ENCODE measurements at places on chromosomes 12 and 14. TPM values are rescaled to one million over a fixed set of nuclear protein-coding genes. Genes with fewer than 3 reads are reported as not detected.

Gene DBX2
- total RNA-seq, result not detected

GRCh38 chr14:95480109-95480886 is 36.2 kb downstream of the SYNE3 start:
- no peak overlapping the region for H3K27ac ChIP-seq
- H3K4me1 ChIP-seq, result no peaks in the 10 kb centered on the region
- no peaks in the 10 kb centered on the region for H3K36me3 ChIP-seq
- H3K27me3 ChIP-seq, result no peaks in the 10 kb centered on the region
- no peak for DNase-seq

DNA sequence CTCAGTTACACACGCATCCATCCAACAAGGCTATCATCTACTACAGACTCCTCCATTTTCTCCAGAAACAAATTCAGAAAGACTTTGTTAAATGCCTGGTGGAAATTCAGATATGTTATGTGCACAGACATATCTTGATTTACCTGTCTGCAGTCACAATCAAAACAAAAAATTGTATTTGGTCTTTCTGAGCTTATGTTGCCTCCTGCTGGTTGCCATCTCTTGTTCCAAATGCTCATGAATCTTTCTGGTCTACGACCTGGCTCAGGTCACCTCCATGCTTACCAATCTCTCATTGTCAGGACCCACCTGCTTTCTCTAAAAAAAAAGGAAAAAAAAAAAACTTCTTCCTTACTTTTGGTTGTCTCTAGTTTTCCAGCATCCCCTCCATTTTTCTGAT is 169.2 kb upstream of the PLXNC1 start:
- peak; percentile 50 for DNase-seq
- no peaks in the 10 kb centered on the region for H3K4me1 ChIP-seq
- no peak overlapping the region for H3K4me3 ChIP-seq
- no peak overlapping the region for H3K27ac ChIP-seq
- H3K36me3 ChIP-seq, result no peaks in the 10 kb centered on the region
- H3K27me3 ChIP-seq, result no peaks in the 10 kb centered on the region

Gene KRT78
- total RNA-seq, result not detected

DNA sequence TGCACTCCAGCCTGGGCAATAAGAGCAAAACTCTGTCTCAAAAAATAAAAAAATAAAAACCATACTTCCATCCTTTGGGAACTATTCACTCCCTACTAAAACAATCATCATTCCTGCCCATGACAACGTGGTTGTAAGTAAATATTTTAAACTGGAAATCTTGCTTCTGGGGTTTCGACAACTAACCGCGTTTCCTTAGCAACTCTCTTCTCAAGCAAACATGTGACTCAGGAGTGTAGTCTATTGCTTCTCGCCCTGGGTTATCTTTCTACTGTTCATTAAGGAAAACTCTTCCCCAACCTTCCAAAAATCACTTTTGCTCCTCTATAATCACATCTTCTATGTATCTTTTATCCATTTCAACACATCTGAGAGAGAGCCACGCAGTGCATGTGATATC is 21.8 kb downstream of the APPL2 start:
- no peak overlapping the region for H3K27ac ChIP-seq
- peaks cover 3% of the 10 kb centered on the region for H3K36me3 ChIP-seq
- H3K27me3 ChIP-seq, result no peaks in the 10 kb centered on the region
- no peak overlapping the region for H3K4me3 ChIP-seq
- H3K4me1 ChIP-seq, result no peaks in the 10 kb centered on the region

DNA sequence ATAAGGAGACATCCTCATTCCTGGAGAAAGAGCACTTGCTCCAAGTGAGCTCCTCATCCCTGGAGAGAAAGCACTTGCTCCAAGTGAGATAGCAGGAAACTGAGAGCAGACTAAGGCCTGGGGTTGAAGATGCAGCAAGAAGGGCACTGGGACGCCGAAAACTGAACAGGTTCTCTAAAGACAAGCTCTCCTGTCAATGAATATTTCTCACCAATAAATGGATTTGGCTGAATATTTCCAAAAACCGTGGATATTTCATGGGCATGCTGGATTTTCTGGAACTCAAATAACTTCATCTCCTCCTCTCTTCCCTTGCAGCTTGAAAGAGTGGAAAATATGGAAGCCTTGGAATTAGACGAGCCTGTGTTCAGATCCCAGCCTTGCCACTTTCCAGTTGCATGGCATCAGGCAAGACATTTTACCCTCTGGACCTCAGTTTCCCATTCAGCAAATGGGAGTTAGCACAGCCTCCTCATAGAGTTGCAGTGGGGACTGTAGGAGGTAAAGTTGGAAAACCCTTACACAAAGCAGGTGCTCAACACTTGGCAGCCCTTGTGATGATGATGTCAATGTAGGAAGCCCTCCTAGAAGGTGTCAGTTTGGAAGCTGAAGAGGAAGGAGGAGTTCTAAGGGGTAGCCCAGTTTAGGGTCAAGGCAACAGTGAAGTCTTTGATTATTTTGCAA is 4.4 kb upstream of the KRT76 start:
- no peak overlapping the region for H3K4me3 ChIP-seq
- DNase-seq, result no peak
- H3K27me3 ChIP-seq, result peaks cover 52% of the 10 kb centered on the region
- H3K4me1 ChIP-seq, result no peaks in the 10 kb centered on the region
- no peaks in the 10 kb centered on the region for H3K36me3 ChIP-seq

GRCh38 chr12:123997033-123997822 is 24.2 kb downstream of the ZNF664 start:
- H3K4me1 ChIP-seq, result peaks cover 60% of the 10 kb centered on the region
- H3K4me3 ChIP-seq, result no peak overlapping the region
- peaks cover 56% of the 10 kb centered on the region for H3K36me3 ChIP-seq
- peak overlapping the region; percentile 67 for H3K27ac ChIP-seq
